ENCODE measurements at places on chromosomes 12 and 14. TPM values are rescaled to one million over a fixed set of nuclear protein-coding genes. Genes with fewer than 3 reads are reported as not detected.
A peak's percentile ranks its signal among the peaks of the same experiment; 100 is the strongest.

DNA sequence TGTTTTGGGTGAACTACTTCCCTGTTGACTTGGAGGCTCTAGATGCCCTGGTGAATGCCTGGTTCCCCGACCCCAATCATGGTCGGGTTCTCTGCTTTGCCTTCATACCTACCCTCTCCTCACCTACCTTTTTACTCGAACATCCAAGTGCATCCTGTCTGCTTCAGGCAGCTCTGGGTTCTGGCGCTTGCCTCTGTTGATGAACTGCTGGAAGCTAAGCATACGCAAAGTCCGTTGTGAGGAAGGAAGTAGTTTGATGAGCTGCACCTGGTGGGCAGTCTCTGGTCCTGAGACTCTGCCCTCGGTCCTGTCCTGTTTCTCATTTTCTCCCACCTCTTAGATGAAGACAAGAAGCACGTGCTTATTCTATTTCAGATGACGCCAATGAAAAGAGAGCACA, 13.6 kb downstream of the KCNH3 start:
- H3K27me3 ChIP-seq = no peaks in the 10 kb centered on the region
- peaks cover 13% of the 10 kb centered on the region for H3K36me3 ChIP-seq
- DNase-seq = no peak
- H3K27ac ChIP-seq = no peak overlapping the region

DNA sequence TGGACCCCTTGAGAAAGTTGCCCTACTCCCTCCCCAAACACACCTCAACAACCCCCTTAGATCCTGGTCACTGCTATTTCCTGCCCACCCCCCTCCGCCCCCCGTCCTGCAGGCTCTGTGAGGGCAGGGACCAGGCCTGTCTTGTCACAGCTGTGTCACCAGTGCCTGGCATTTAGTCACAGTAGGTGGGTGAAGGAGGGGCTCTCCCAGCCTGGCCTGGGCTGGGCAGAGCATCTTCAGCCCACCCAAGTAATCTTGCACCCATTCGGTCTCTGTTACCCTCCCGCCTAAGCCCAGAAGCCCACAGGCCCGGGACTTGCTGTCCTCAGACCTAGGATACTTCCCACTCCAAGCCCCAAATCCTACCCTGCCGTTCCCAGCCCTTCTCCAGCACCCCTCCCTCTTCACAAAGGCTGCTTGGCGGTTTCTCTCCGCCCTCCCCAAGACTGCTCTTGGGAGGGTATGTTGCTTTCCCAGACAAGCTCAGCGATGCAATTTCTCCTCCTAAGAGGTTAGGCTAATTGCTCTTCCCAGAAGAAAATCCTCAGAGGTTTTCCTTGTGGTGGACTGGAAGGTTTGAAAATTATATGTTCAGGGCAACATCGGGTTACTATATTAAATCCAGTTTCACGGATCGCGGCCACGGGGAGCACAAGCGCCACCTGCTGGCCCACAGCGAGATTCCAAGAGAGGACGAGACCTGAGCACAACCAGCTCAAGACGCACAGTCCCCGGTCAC, 50.8 kb upstream of the ZFP36L1 start:
- H3K36me3 ChIP-seq = no peaks in the 10 kb centered on the region
- peaks cover 5% of the 10 kb centered on the region for H3K4me1 ChIP-seq
- H3K4me3 ChIP-seq = peak overlapping the region; percentile 40
- no peaks in the 10 kb centered on the region for H3K27me3 ChIP-seq
- no peak overlapping the region for H3K27ac ChIP-seq

GRCh38 chr12:92927436-92928281, 1.4 kb downstream of the EEA1 start:
- no peaks in the 10 kb centered on the region for H3K36me3 ChIP-seq
- H3K4me1 ChIP-seq = no peaks in the 10 kb centered on the region
- DNase-seq = no peak
- peak overlapping the region; percentile 98 for H3K27ac ChIP-seq

DNA sequence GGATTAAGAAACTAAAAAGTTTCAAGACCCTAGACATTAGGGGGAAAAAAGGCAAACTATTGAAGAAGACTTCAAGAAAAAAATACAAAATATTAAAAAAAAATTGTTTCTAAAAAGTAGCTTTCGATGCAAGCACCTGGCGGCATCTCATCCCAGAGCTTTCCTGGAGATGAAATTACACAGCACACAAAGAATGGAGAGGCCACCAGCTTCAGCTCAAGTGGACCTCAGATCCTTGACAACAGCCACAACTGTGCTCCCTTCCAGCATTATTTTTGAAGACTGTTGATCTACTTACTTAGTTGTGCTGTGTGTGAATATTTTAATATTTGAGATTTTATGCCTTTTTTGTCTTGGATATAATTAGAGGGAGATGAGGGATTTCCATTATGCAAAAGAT, 479.0 kb downstream of the GLT1D1 start:
- H3K4me1 ChIP-seq = no peaks in the 10 kb centered on the region
- no peak overlapping the region for H3K27ac ChIP-seq
- H3K36me3 ChIP-seq = no peaks in the 10 kb centered on the region

DNA sequence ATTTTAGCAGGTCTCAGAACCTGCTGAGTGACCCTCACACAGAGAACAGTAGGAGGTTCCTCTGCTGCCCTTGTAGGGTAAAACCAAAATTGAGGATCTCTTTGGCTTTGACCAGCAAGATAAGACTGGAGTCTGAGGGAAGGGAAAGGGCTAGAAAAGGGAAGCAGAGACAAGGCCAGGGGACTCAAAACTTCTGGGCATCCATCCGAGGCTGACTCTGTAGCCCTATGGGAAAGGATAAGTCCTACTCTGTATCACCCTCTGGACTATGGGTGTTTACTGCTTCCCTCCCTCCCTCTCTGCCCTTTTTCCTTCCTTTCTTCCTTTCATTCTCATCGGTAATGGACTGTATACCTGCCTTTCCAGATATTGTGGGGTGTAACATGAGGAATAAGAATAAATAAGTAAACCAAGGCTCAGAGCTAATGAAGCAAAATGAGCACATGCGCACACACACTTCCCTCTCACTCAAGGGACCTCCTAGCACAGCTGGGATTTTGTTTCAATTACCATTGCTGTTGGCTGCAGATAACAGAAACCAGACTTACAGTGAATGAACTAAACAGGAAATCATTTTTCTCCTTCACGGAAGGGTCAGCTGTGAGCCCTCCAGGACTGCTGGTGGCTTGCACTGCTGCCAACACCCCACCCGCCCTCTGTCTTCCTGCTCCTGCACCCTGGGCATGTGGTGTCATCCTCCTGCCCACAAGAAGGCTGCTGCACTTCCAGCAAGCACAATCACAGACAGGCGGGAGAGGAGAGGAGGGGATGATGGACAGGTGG, 404.4 kb upstream of the CCDC196 start:
- no peaks in the 10 kb centered on the region for H3K36me3 ChIP-seq
- no peak overlapping the region for H3K27ac ChIP-seq
- H3K4me1 ChIP-seq = no peaks in the 10 kb centered on the region
- no peak for DNase-seq

DNA sequence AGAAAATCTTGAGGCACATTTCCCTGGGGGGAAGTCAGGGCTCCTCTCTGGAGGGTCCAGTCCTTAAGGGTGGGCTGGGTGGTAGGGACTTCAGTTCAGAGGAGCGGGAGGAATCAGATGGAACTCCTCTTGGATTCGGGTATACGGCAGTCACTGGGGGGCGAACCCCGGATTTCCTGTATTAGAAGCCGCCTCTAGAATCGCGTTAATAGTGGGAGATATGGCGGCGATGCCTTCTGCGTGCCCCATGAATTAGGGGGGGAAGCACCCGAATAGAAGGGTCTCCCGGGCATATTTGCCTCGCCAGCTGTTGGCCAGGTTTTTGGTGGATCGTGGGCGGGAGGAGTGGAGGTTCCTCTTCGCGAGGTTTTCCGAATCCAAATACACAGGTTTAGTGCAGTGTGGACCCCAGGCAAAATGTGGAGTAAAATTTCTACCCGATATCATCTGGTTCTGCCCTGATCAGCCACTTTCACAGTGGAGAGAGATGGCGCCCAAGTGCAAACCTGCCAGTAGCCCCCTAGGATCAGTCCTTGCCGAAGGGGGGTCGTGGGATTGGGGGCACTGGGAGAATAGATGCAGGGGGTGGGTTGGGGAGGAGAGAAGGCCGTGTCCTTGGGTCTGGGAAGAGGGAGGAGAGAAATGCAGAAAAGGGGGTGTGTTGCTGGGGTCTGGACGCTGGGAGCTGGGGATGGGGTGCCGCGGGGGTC, 628 bp downstream of the MEG3 start:
- H3K4me1 ChIP-seq = no peaks in the 10 kb centered on the region
- H3K36me3 ChIP-seq = no peaks in the 10 kb centered on the region
- no peak for DNase-seq

- H3K27ac ChIP-seq = no peak overlapping the region
- H3K27me3 ChIP-seq = no peaks in the 10 kb centered on the region
- no peak for DNase-seq
- H3K36me3 ChIP-seq = no peaks in the 10 kb centered on the region
- H3K4me1 ChIP-seq = no peaks in the 10 kb centered on the region
These were observed 34.0 kb downstream of the KITLG start for GRCh38 chr12:88546226-88546625.

GRCh38 chr12:24814379-24815113, 134.4 kb downstream of the BCAT1 start:
- H3K27ac ChIP-seq = no peak overlapping the region
- no peaks in the 10 kb centered on the region for H3K4me1 ChIP-seq
- H3K27me3 ChIP-seq = no peaks in the 10 kb centered on the region
- H3K36me3 ChIP-seq = no peaks in the 10 kb centered on the region
- no peak for DNase-seq

GRCh38 chr14:51283402-51284085, 43.5 kb downstream of the TMX1 start:
- H3K27ac ChIP-seq = no peak overlapping the region
- H3K27me3 ChIP-seq = no peaks in the 10 kb centered on the region
- no peak overlapping the region for H3K4me3 ChIP-seq
- no peaks in the 10 kb centered on the region for H3K4me1 ChIP-seq

GRCh38 chr14:51512316-51512715, 139.4 kb upstream of the FRMD6 start:
- H3K27me3 ChIP-seq = no peaks in the 10 kb centered on the region
- peaks cover 12% of the 10 kb centered on the region for H3K4me1 ChIP-seq
- H3K27ac ChIP-seq = no peak overlapping the region
- no peak overlapping the region for H3K4me3 ChIP-seq
- H3K36me3 ChIP-seq = no peaks in the 10 kb centered on the region
- DNase-seq = no peak

DNA sequence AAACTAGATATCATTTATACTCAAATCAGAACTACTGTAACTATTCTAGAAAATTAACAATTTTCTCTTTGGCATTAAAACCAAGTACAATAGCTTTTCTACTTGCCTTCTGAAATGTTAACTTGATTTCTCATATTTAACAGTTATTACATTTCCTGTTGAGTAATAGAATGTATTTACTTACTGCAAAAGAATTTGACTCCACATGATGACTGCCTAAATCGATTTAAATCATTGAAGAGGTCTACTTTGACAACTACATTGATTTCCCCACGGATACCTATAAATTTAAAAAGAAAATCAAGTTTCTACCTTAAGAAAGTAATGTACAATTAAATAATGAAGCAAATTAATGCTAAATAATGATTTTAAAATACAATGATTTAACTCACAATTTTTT, 18.9 kb downstream of the C2CD5 start:
- H3K4me1 ChIP-seq = no peaks in the 10 kb centered on the region
- no peaks in the 10 kb centered on the region for H3K27me3 ChIP-seq
- no peak for DNase-seq

DNA sequence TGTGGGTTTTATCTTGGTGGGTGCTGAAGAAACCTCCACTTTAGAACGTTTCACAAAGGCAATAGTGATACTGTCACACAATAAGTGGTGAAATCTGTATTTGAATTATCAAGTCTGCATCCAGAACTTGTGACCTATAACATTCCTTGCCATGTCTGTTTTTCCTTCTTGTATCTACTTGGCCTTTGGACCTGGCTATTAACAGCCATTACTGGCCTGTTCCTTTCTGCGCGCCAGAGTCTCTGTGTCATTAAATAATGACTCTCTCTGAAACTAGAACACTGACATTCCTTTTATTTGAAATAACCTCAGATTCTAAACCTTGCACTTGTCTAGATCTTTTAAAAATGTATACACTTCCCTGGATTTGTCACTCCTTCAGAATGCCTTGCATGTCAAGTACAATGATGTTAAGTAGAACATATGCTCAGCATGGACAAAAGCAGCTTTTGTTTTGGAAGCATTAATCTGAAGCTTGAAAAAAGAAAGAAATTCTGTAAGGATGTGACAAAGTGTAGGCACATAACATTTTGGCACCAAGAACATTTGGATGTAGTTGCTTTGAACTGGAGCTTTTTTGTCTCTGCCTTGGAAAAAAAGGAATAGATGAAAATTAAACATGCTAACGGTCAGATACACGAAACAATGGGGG, 95.5 kb upstream of the RPL10L start:
- H3K27me3 ChIP-seq = no peaks in the 10 kb centered on the region
- H3K4me1 ChIP-seq = no peaks in the 10 kb centered on the region
- no peak overlapping the region for H3K27ac ChIP-seq
- no peak for DNase-seq
- H3K36me3 ChIP-seq = no peaks in the 10 kb centered on the region

DNA sequence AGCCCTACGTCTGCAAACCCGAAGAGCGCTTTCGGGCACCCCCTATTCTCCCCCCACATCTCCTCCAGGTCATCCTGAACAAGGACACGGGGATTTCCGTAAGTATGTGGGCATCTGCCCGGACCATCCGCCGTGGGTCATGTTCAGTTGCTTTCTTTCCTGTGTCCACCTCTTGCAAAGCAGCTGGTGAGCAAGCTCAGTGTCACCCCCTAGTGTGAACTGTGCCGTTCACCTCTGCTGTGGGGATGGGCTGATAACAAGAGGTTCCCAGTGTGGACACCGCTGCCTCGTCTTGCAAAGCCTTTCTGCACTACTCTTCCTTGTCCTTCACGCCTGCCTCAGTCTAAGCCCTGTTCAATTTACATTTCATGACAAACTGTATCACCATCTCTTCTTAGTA, 8.6 kb downstream of the PRKAB1 start:
- H3K4me3 ChIP-seq = no peak overlapping the region
- peaks cover 100% of the 10 kb centered on the region for H3K36me3 ChIP-seq
- DNase-seq = no peak
- H3K27me3 ChIP-seq = no peaks in the 10 kb centered on the region

FOXN3 gene
- total RNA-seq = 80.1 TPM

PIWIL1 gene
- not detected for total RNA-seq

VRTN gene
- not detected for total RNA-seq

PNMA1 gene
- 18.3 TPM for total RNA-seq

NYNRIN gene
- 10.1 TPM for total RNA-seq

GPR33 gene
- total RNA-seq = not detected

SERPINA3 gene
- total RNA-seq = 330 TPM

MYH7 gene
- total RNA-seq = 1,082 TPM

FAM186B gene
- not detected for total RNA-seq

TMEM121 gene
- 5.8 TPM for total RNA-seq

SLC38A4 gene
- 0.28 TPM for total RNA-seq

ABHD12B gene
- not detected for total RNA-seq

DLK1 gene
- total RNA-seq = not detected

CCDC175 gene
- not detected for total RNA-seq
